ENCODE measurements at places on chromosomes 7 and 10. TPM values are rescaled to one million over a fixed set of nuclear protein-coding genes. Genes with fewer than 3 reads are reported as not detected.
A peak's percentile ranks its signal among the peaks of the same experiment; 100 is the strongest.

DNA sequence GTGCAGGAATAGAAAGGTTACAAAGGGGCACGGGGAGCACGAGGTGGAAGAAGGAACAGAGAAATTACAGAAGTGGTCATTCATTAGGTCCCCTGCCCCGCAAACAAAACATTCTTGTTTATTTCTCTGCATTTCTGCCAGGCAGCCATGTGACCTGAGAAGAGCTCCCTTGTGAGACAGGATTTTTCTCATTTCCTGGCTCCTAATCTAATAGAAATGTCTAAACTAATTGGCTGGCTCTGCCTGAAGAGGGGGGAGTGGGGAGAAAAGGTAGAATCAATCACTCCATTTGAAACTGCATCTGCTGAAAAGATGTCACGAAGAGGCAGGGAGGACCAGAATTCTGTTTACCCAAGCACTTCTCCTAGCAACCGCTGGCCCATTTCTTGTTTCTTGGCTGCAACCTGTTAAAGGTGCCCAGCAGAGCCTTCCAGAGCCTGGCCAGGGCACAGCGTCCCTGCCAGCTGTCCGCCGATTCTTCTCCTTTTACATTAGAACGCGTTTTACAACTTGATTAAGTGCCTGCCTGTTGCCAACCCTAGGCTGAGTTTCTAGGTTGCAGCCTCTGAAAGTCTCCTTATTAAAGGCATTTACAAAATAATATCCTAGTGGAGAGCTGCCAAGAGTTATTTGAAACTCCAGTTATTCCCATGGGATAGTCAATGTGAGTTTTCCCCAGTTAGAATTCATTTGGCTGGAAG lies 1227.6 kb downstream of the TYW1 start:
- no peaks in the 10 kb centered on the region for H3K4me1 ChIP-seq
- no peaks in the 10 kb centered on the region for H3K27me3 ChIP-seq
- no peaks in the 10 kb centered on the region for H3K36me3 ChIP-seq
- no peak overlapping the region for H3K4me3 ChIP-seq
- DNase-seq: no peak

DNA sequence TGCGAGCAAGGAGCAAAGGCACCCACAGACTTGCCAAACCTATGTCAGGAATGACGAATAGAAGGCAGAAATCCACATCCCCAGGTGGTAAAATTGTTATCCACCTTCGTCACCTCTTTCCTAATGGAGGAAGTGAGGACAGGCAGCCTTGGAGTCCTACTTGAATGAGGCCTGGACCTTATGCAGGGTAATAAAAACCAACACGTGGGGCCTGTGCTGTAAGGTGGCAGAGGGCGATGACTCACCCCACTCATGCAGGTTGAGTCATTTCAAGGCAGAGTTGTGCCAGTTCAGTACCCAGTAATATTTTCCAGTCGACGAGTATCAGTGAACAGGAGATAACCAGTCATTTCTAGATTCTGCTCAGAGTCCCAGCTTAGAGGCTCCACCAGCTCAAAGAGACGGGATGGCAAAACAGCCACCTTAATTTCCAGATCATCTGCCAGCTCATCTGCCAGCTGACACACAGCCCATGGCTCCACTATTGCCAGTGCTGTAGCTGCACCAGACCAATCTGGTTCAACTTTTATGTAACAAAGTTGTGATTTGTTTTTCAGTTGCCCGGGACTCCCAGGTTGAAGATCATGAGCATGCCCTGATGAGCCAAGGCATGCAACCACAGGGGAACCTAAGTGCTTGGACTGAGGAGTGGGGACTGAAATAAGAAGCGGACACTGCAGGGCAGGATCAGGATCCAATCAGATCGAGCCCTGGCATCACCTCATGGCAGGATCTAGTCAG lies 176.2 kb upstream of the ITGB1 start:
- no peak overlapping the region for H3K4me3 ChIP-seq
- no peaks in the 10 kb centered on the region for H3K27me3 ChIP-seq
- H3K27ac ChIP-seq: peak overlapping the region; percentile 99
- H3K36me3 ChIP-seq: no peaks in the 10 kb centered on the region

GRCh38 chr10:123359539-123359938 lies 205.3 kb downstream of the BUB3 start:
- no peak overlapping the region for H3K4me3 ChIP-seq
- H3K4me1 ChIP-seq: no peaks in the 10 kb centered on the region
- no peak overlapping the region for H3K27ac ChIP-seq
- no peaks in the 10 kb centered on the region for H3K27me3 ChIP-seq
- H3K36me3 ChIP-seq: no peaks in the 10 kb centered on the region
- no peak for DNase-seq

GRCh38 chr10:123781956-123782500 lies 109.6 kb downstream of the CPXM2 start:
- peaks cover 2% of the 10 kb centered on the region for H3K4me1 ChIP-seq
- no peak overlapping the region for H3K27ac ChIP-seq
- H3K36me3 ChIP-seq: no peaks in the 10 kb centered on the region

GRCh38 chr10:129929343-129930292 lies 34.5 kb downstream of the EBF3 start:
- no peaks in the 10 kb centered on the region for H3K27me3 ChIP-seq
- no peak for DNase-seq
- H3K4me1 ChIP-seq: no peaks in the 10 kb centered on the region
- no peak overlapping the region for H3K4me3 ChIP-seq
- no peak overlapping the region for H3K27ac ChIP-seq
- no peaks in the 10 kb centered on the region for H3K36me3 ChIP-seq

GRCh38 chr10:29715296-29715695 lies 80.5 kb upstream of the SVIL start:
- no peaks in the 10 kb centered on the region for H3K27me3 ChIP-seq
- peaks cover 22% of the 10 kb centered on the region for H3K4me1 ChIP-seq
- peak overlapping the region; percentile 84 for H3K27ac ChIP-seq
- H3K36me3 ChIP-seq: no peaks in the 10 kb centered on the region

Gene GTF2IRD1
- polyA plus RNA-seq: 17.4 TPM

DNA sequence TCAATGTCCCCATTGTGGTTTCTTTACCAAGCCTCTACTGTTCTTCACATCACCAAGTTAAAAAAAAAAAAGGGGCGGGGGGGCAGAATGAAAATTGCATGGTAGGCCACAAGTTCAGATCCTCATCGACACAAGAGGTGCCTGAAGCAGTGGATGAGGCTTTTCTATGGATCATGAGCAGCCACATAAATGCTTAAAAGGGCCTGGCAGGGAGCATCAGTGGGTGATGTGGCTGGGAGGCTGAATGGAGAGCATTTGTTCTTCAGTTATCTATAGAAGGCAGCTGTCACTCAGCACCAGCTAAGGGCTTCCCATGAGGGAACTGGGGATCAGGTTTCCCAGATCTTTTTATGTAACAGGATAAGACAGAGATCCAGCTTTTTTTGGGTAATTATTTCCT lies 117.9 kb downstream of the CFTR start:
- H3K4me1 ChIP-seq: no peaks in the 10 kb centered on the region
- no peak for DNase-seq
- H3K36me3 ChIP-seq: no peaks in the 10 kb centered on the region
- H3K27me3 ChIP-seq: no peaks in the 10 kb centered on the region
- no peak overlapping the region for H3K27ac ChIP-seq

GRCh38 chr7:100728196-100728595 lies 5.2 kb upstream of the ZAN start:
- H3K36me3 ChIP-seq: no peaks in the 10 kb centered on the region
- DNase-seq: no peak
- H3K27me3 ChIP-seq: no peaks in the 10 kb centered on the region

DNA sequence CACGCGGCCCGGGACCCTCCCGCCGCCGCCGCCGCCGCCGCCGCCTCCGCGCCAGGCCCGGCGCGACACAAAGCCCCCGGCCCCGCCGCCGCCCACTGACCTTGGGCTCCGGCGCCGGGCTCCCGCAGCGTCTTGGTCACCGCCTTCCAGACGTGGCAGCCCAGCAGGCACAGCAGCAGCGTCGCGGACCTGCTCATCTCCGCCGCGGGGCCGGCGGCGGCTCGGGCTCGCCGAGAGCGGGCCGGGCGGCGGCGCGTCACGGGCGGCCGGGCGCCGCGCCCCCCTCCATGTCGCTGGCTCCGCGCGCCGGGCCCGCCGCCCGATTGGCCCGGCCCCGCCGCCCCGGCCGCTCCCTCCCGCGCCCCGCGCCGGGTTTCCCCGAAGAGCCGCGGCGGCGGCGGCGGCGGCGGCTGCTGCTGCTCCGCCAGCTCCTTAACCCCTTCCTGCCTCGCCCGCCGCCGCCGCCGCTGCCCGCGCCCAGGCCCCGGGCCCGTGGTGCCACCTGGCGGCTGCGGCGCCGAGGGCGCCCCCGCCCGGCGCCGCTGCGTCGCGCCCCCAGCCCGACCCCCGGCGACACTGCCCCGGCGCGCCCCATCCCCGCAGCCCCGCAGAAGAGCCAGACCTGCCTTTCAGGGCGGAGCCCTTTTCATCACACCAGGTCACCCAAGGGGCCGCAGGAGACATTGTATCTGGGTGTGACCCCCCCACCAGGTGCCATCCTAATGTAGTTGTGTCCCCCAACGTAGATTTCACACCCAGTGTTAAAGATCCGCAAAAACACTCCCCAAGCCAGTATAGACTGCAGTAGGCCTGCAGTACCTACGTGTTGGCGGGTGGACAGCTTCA lies at the start of gene FAM171A1:
TSS of gene FAM171A1 (minus strand) at position 434 of the 846 bp plus-strand sequence. CDS start at position 197, 237 bp downstream.
- no peaks in the 10 kb centered on the region for H3K36me3 ChIP-seq
- peaks cover 9% of the 10 kb centered on the region for H3K4me1 ChIP-seq
- no peak within 1 kb of the TSS for H3K27ac ChIP-seq
- peak within 1 kb of the TSS; percentile 61 for H3K4me3 ChIP-seq
- DNase-seq: no peak

Gene FZD8
- 2.0 TPM for polyA plus RNA-seq

DNA sequence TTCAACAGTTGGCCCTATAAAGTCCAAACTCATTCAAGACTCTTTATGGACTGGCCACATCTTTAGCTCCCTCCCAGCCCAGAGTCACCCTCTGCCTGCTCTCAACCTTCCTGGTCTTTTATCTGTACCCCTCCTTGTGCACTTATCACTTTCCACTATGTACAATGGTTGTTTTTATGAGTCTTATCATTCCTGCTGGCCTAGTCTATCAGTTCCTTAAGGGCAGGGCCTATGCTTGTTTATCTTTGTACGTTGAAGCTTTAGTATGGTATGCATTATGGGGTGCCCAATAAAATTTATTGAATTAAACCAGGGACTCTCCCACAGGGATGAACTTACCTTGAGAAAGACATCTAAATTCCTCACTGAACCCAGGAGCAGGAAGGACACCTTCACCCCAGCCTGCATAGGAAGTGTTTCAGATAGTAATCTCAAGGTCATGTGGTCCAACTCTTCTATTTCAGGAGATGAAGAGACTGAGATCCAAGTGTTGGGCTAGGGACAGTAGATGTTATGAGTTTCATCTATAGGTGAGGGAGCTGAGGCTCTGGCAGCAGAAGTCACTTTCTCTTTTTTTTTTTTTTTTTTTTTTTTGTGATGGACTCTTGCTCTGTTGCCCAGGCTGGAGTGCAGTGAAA lies 13.3 kb upstream of the PDCD4 start:
- no peak overlapping the region for H3K27ac ChIP-seq
- no peaks in the 10 kb centered on the region for H3K27me3 ChIP-seq
- H3K4me3 ChIP-seq: no peak overlapping the region
- H3K36me3 ChIP-seq: no peaks in the 10 kb centered on the region
- peaks cover 38% of the 10 kb centered on the region for H3K4me1 ChIP-seq

DNA sequence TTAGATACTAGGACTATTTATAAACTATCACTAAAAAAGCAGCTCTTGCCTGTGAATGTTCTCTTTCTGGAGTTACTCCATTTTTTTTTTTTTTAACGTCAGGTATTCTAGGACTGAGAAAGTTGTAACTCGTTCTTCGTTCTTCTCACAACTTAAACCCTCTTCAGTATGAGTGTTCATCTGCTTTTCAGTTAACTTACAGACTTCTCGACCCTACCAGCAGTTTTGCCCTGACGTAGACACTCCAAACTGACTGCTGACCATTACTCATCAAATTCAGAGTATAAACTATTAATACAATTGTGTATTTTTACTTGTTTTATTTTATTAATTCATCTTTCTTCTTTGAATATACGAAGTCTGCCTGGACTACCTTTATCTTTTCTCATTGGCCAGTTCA lies 353.1 kb downstream of the GPR37 start:
- no peaks in the 10 kb centered on the region for H3K27me3 ChIP-seq
- no peak for DNase-seq
- no peak overlapping the region for H3K27ac ChIP-seq
- no peaks in the 10 kb centered on the region for H3K36me3 ChIP-seq
- H3K4me3 ChIP-seq: no peak overlapping the region

Gene UCMA
- polyA plus RNA-seq: not detected

Data from keratinocyte (primary cell).